Suprapubic skin (tissue), 4 donors: ENCODE measurements at places on chromosomes 16 and 17. TPM values are rescaled to one million over a fixed set of nuclear protein-coding genes. Genes with fewer than 3 reads are reported as not detected.

DNA sequence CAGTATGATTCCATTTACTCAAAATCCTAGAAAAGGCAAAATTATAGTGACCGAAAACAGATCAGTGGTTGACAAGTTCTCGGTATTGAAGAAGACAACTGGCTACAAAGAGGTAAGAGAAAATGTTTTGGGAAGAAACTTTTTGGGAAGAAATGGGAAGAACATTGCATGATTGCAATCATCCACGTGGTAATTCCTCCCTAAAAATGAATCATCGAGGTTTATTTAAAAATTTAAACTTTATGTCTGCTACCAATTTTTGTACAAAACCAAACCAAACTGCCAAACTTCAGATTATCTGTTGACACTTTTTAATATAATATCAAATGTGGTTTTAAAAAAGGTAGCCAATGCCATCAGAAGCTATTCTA, 8.1 kb downstream of the SMURF2 start:
- no peak for DNase-seq

- DNase-seq = no peak
These were observed 17.9 kb downstream of the GINS2 start for GRCh38 chr16:85670840-85671239.

- no peak for DNase-seq
These were observed 37.6 kb downstream of the SALL1 start for GRCh38 chr16:51113236-51114125.

The TSPOAP1 gene
- 26.9 TPM for total RNA-seq

DNA sequence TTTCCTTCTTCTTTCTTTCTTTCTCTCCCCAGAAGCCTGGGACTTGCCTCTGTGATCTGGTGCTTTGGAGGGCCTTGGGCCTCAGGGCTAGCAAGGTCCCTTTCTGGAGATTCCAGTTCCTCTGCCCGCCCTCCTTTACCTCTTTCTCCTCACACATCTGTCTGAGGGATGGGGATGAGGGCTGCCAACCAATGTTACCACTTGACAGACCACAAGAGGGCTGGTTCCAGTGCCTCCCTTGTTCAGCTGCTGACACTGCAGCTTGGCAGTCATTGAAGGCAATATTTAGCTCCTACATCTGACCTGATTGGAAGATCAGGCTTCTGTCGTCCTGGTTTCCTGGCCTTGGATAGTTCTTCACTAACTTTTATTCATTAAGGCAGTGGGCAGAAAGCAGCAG, 3.6 kb upstream of the ZNF652 start:
- DNase-seq = no peak

DNA sequence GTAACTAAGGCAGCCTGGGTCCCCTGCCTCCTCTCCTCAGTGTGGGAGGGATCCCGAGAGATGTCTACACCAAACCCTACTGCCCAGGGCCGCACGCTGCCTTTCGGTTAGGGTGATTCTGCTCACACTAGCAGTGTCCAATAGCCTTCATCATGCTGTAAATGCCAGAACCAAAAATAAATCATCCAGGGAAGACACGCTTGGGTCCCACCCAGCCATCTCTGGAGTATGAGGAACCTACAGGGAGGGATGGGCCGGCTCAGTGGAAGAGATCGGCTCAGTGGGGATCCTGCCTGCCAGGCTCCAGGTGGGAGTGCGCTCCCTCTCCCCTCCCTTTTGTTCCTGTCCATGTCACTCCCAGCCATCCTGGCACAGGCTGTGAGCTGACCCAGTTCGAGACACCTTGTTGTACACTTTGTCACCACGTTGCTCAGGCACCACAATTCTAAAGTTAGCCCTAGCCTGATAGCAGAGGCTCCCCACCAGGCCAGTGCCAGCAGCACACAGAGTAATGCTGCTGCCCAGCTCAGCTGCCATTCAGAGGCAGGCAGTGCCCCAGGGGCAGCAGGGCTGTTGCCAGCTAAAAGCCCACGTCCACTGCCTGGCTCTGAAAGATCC, 24.5 kb downstream of the PEMT start:
- DNase-seq = no peak

GRCh38 chr16:75497558-75497957, 2.3 kb upstream of the CHST6 start:
- DNase-seq = no peak

- no peak for DNase-seq
These were observed 199.8 kb downstream of the NPIPA7 start for GRCh38 chr16:16578701-16579100.

The HBA2 gene
- 13.0 TPM for total RNA-seq

DNA sequence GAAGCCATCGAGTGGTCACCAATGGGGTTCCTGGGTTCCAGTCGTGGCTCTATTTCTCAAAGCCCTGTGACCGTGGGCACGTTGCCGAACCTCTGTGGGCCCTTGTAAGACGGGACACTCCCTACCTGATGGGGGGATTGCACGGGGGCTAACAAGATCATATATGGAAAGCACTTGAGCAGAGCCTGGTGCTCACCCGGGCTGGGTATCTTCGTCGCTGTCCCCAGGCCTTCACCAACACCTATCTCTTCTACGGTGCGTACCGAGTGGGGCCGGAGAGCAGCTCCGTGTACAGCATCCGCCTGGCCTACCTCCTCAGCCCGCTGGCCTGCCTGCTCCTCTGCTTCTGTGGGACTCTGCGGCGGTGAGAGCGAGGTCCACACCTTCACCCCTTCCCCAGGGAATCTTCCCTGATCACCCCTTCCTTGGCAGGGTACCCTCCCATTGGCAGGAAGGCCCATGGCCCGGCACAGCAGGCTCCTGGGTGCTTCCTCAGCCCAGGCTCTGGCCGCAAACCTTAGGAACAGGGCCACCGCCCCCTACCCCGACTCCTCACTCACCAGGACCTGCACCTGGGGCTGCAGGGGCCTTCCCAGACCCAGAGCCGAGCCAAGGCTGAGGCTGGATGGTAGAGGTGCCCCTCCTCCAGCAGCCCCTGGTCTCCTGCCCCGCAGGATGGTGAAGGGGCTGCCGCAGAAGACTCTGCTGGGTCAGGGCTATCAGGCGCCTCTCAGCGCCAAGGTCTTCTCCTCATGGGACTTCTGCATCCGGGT, 2.8 kb downstream of the TMC8 start:
- no peak for DNase-seq

DNA sequence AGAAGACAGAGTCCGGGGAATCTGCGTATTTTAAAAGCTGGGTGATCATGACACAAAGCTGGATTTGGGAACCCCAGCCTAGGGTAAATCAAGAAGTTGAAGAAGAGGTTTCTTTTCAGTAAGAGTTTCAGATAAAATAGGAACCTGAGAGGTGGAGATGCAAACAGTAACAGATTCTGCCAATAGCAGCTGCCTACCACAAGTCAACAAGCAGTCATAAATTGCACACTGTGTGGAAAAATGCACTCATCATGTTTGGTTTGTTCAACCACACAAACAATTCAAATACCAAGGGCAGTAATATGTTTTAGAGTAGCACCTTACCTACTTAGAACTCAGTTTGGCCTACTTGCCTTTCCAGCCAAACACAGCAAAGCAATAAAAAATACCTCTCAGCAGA, 14.0 kb downstream of the MYO1D start:
- no peak for DNase-seq

The SMTNL2 gene
- total RNA-seq = not detected

The TMC6 gene
- total RNA-seq = 48.8 TPM

GRCh38 chr16:10889855-10890254, 12.9 kb downstream of the CIITA start:
- no peak for DNase-seq

The HBQ1 gene
- not detected for total RNA-seq

DNA sequence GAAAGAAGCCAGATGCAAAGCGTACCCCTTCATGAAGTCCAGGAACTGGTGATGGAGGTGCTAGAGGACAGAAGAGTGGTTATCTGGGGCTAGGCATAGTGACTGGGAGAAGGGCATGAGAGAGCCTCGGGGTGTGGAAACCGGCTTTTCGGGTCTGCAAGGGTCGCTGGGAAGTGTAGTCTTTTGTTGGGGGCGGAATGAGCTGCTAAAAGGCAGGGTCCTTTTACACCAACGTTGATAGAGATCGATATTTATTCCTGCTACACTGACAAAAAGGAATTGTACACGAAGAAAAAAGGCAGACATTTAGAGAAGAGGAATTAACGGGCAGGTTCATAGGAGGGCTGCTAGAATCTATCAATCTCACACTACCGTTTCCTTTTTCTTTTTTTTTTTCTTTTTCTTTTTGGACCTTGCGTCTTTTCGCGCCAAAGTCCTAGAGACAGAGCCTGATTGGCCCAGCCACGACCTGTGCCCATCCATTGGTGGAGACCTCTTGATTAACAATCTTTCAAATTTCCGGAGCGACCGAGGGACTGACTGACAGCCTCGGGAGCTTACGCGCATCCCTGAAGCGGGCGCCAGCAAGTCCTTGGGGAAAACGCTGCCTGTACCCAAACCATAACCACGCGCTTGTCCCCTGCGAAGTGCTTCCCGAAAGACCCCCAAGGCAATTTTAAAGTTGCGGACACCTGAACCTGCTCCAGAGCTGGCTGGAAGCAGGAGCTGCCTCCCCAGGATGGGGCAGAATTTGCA, 27.7 kb upstream of the DHRS7B start:
- no peak for DNase-seq

GRCh38 chr17:71142333-71142732, 973.0 kb downstream of the KCNJ2 start:
- DNase-seq = no peak

DNA sequence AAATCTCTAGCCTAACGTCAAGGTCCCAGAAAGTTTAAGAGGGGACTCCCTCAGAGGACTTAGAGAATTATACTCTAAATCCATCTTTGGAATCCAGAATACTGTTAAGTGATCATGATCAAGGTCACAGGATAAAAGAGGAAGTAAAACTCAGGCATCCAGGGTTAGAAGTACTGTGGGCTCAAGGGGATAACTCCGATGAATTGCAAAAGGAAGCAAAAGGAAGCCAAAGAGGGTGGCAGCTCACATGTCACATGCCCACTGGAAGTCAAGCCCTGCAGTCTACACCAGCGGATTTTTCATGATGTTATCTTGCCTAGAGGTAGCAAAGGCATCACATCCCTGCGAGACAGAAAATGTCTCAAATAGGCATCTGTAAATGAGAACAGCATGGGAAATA, 3.8 kb downstream of the ZNF821 start:
- no peak for DNase-seq

DNA sequence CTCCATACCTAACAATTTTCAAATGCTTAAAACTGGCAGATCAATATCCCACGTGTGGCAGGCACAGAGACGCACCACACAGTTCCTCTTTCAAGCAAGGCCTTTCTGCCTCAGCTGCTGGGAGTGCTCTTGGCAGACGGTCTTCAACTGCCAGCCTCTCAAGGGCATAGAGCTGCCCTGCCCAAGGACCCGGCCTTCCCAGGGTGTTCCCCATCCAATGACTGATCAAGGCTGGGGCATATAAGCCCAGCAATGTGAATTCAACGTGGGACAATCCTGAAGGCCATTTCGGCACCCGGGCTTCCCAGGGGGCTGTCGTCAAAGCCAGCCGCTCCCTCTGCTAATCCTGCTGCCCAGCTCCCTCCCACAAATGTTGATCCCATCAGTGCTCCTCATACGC, 107.1 kb downstream of the STX8 start:
- no peak for DNase-seq

DNA sequence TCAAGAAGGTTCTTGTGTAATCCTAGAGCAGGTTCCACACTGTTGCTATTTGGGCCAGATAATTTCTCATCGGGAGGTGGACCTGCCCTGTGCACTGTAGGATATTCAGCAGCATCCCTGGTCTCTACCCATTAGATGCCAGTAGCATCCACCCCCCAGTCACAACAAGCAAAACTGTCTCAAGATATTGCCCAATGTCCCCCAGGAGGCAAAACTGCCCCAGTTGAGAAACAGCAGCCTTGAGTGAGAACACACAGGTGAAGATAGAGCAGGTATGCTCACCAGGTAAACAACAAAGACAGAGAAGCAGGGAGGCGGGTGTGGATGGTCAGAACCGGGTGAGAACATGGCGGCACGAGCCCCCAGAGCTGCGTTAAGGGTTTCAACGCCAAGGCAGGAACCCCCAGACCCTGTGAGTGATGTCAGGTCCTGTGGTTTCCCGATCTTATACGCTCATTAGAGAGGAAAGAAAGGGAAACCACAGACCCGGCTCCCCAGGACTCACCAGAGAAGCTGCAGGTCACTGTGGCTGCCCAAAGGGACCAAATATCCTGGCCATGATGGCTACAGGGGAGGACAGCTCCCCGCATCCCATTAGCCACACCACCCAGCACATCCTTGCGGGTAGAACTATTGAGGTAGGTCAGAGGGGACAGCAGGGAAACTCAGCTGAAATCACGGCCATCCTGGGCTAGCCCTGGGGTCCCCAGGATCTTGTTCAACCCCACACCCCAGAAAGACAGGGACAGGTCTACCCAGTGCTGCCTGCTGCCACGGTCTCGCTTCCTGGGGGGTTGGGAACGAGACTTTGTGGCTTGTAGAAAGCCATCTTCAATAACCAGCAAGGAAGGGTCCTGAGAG, 21.2 kb downstream of the CDC42EP4 start:
- no peak for DNase-seq

The CDYL2 gene
- total RNA-seq = 8.2 TPM

The GP1BA gene
- not detected for total RNA-seq

GRCh38 chr16:83355570-83356218, 452.1 kb upstream of the HSBP1 start:
- DNase-seq = no peak

DNA sequence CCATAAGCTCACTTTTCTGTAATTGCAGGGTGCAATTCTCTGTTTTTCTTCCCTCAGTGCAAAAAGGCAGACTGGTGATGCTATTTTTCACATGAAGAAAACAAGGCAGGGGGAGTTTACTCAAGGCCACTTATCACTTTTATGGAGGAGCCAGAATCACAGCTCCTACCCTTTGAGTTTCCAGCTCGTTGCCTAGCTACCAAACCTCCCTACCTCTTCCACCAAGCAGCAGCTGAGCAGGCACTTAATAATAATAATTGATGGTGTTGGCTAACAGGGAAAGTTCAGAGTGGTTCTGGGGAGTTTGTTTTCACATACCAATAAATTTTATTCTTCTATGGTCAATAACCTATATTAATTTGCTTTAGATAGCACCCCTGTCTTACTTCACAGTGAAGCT, 31.9 kb upstream of the MPHOSPH6 start:
- DNase-seq = no peak

DNA sequence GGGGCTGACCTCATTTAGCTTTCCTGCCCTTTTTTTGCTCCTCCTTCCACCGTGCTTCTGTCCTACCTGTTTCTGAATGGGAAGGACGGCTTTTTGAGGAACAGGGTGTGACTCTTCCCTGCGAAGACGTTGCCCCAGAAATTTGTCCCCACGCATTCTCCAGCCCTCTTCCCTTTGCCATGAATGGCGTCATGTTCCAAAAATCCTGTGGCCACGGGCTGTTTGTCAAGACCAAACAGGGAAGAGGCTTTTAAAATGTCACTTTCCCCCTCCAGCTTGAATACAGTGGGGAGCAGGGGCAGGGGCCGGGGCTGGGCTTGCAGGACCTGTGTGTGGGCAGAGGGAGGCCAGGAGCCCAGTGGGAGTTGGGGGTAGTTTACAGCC, 13.9 kb downstream of the MPRIP start:
- no peak for DNase-seq

DNA sequence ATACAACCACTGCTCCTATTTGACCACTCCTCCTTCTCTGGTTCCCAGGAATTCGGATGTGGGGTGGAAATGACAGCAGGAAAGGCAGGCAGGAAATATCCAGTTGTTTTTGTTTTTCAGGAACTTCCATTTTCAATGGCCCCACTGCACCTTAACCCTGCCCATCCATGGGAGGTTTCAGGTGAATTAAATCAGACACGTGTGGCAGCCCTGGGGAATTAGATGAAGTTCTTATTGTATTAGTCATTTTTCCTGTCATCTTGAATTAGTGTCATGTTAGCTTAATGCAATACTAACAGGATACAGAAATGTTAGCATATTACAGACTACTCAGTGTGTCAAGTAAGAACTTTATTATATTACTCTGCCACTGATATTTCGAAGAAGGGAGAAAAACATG, 146.4 kb downstream of the CHD9NB start:
- DNase-seq = no peak
